Upper lobe of right lung (tissue), 1 donor: ENCODE measurements at places on chromosomes 16 and 17. TPM values are rescaled to one million over a fixed set of nuclear protein-coding genes. Genes with fewer than 3 reads are reported as not detected.

Gene KRTAP1-5
- not detected for total RNA-seq

Gene KRT36
- not detected for total RNA-seq

Gene CIITA
- 78.9 TPM for total RNA-seq

Gene KRT24
- not detected for total RNA-seq

Gene CFAP97D1
- total RNA-seq: not detected

Gene DEXI
- total RNA-seq: 36.3 TPM

Gene MAP3K3
- 57.5 TPM for total RNA-seq

Gene C17orf67
- total RNA-seq: 3.8 TPM

DNA sequence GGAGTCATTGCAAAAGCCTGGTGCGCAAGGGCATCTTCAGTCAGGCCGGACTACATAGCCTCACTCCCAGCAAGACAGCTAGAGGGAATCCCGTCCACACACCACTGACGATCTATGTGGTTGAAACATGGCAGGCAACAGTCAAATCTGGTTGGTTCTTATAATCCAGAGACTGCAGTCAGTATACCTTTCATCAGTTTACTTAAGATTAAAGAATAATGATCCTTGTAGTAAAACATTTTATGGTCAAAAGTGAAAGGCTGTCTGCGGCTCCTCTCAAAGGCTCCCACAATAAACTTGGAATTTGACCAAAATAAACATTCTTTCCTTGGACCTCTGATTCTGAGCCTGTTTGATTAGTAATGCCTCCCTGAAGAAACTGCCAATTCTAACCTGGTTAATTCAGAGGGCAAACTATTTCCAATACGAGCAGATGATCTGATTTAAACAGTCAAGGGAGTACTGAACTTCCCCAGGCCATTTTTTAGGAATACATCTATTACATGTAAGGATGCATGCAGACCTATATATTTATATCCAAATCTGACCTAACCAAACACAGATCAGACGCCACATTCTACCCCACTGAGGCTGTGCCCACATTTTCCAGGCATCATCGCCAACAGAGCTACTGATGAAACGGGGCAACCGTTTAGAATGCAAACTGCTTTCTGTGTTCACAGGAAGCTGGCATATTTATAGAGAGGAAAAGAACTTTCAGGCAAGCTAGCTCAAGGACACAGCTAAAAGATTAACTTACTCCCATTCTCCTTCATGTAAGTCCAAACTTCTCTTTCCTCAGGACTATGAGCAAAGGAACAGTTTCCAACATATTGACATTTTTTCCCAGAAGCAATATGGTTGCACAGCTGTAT, 15.3 kb upstream of the TXNDC11 start:
- DNase-seq: no peak

- peak; percentile 33 for DNase-seq
These were observed 11.9 kb downstream of the TBKBP1 start for GRCh38 chr17:47705536-47706530.

DNA sequence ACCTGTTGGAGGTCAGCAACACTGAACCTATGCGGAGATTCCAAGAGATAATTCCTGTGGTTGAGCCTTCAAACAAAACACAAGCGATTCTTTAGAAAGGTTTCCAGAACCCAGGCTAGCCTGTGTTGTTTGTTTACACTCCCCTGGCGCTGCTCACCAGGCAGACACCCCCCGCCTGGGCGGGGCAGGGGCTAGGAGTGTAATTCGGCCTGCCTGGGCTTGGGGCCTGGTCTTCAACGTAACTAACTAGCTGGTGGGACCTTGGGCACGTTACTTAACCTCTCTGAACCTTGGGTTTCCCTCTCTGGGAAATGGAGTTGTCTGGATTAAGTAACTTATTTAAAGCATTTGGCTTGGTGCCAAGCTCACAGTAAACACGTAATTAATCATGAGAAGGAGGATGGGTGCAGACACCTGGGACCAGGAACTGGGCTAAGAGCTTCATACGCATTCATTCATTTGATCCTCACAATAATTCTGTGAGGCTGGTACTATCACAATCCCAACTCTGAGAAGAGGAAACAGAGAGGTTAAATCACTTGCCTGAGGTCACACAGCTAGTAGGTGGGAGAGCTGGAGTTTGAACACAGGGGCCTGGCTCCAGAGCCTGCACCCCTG, 7.6 kb upstream of the ARHGAP27 start:
- peak; percentile 67 for DNase-seq

GRCh38 chr17:9959377-9959981, 54.4 kb upstream of the RCVRN start:
- peak; percentile 61 for DNase-seq

DNA sequence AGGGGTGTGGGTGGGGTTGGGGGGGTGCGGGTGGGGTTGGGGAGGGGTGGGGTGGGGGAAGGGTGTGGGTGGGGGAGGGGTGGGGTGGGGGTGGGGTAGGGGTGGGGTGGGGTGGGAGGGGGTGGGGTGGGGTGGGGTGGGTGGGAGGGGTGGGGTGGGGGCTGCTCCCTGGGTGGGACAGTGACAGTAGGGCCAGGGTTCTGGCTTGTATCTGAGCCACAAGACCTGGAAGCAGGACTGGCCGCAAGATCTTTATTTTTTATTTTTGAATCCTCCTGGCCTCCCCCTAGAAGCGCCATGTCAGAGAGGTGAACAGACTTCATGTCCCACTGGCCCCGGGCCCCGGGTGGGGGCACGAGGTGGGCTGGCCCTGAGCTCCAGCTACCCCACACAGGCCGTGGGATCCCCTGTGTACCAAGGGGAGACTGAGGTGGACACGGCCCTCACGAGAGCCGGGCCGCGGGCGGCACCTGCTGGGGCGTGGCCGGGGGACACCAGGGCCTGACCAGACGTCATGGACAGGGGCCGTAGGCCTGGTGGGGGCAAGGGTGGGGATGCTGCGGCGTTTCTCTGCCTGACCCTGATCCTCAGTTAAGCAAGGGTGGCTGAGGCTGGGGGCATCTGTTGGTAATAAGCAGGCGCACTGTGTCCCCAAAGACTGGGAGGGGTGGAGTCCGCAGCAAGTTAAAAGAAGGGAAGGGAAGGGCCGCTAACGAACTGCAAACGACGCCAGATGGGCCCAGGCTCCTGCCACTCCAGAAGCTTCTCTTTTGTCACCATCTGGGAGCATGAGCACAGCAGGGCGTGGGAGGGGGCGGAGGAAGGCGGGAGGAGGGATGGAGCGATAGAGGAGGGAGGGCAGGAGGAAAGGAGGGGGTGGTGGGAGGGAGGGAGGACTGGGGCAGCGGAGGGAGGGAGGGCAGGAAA, 22.3 kb upstream of the PABPN1L start:
- no peak for DNase-seq

DNA sequence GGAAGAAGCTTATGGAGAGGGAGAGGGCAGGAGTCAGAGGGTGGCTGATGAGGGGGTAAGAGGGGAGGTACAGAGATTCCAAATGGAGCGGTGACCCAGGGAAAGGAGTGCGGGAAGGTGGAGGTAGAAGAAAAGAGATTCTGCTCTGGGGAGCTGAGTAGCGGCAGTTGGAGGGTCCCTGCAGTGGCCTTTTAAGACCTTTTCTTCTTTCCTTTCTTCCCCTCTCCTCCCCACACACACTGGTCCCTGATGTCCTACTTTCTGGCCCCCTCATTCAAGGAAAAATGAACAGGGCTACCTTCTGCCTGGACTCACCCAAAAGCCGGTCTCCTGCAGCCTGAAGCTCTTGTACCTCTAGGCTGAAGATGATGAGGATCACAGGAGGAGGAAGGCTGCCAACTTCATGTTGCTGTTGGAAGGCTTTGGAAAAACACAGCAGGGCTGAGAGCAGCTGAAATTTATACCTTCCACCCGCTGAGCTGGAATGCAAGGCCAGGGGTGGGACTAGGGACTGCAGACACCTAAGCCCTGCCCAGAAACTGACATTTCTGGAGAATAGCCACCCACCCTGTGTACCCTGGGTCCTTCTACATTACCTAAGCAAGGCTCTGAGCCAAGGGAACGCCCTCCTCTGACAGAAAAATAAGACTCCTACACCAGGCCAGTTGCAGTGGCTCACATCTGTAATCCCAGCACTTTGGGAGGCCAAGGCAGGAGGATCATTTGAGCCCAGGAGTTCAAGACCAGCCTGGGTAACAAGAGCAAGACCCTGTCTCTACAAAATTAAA, 9.4 kb upstream of the HEATR6 start:
- DNase-seq: no peak

DNA sequence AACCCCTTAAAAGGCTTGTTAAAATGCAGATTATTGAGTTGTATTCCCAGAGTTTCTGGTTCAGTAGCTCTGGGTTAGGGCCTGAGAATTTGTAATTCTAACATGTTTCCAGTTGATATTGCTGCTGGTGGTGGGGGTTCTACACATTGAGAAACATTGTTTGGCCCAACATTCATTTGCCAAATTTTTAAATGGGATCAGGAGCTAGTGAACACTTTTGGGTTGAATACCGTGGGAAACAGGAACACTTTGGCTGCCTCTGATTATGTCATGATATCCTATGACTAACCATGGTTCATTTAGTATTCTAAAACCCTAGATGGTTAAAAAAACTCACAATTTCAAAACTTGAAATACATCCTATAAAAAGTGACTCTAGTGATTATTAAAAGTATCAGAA, 89.3 kb downstream of the RPGRIP1L start:
- DNase-seq: no peak

DNA sequence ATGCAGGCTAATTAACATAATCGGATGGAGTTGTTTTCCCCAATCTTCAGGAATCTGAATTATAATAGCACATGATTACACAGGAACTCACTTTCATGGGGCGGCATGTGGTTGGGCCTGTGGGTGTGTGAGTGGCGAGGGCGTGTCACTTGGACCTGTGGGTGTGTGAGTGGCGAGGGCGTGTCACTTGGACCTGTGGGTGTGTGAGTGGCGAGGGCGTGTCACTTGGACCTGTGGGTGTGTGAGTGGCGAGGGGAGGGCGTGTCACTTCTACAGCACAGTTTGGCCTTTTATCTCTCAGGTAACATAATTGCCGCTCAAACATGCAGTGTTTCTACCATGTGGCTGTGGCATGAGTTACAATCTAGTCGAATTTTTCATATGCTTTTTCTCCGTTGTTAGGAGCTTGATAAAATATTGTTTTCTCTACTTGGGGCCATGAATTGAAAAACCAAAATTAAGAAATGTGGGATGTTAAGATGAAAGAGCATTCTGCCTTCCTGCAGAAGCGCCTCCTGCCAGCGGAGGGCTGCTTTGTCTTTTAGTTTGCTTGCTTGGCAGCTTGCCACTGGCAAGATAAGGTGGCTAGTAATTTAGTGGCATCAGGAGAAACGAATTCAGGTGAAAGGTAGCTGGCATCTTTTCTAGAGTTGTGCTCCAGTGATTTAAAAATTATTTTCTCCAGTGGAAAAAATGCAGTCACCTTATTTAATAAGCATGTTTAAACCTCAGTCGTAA, 36.2 kb downstream of the USP10 start:
- DNase-seq: no peak

- no peak for DNase-seq
These were observed 36.2 kb upstream of the RCVRN start for GRCh38 chr17:9941305-9941704.

GRCh38 chr17:5424909-5425308, 4.9 kb downstream of the RPAIN start:
- no peak for DNase-seq

- no peak for DNase-seq
These were observed 9.1 kb upstream of the MED9 start for GRCh38 chr17:17467720-17468119.

GRCh38 chr17:56597495-56597990, 4.0 kb downstream of the NOG start:
- no peak for DNase-seq

GRCh38 chr16:75660726-75661302, 13.2 kb downstream of the TERF2IP start:
- no peak for DNase-seq
